ENCODE measurements at places on chromosomes 3 and 15.

- DNase-seq: no peak
These were observed 23.4 kb downstream of the BMF start for GRCh38 chr15:40085266-40085665.

GRCh38 chr3:147497286-147497685 lies 88.1 kb downstream of the ZIC1 start:
- DNase-seq: no peak

- DNase-seq: no peak
These were observed 154.4 kb downstream of the TUSC7 start for GRCh38 chr3:116863822-116864589.

DNA sequence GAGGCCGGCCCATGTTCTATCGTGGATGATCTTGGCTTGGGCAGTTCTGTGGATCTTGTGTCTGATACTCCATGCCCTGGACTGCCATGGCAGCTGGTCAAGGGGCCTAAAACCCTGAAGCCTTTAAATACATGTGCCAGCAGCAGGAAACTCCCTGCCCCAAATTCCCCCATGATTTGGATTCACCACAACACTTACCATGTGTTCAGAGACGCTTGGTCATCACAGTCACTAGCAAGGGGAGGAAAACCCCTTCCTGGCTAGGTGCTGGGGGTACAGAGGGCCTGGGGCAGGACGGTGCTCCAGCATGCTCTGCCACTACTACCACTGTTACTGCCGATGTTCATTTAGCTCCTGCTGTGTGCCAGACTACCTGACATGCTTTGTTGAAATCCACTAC lies 94.4 kb downstream of the DNAJB8 start:
- no peak for DNase-seq

- no peak for DNase-seq
These were observed 229.7 kb upstream of the ICE2 start for GRCh38 chr15:60708684-60709083.
